ENCODE measurements at places on chromosomes 5 and 9. TPM values are rescaled to one million over a fixed set of nuclear protein-coding genes. Genes with fewer than 3 reads are reported as not detected.

Gene MCC
- 0.39 TPM for total RNA-seq

Gene ABCA2
- total RNA-seq: 27.1 TPM

Gene ACSL6
- 0.03 TPM for total RNA-seq

Gene EXD3
- total RNA-seq: 7.0 TPM

Gene C5orf63
- 4.3 TPM for total RNA-seq

Gene FBXL7
- 1.5 TPM for total RNA-seq

Gene LCN9
- total RNA-seq: not detected

Gene B4GALT1
- 203 TPM for total RNA-seq

Gene TAF11L5
- not detected for total RNA-seq

Gene PCDHB16
- total RNA-seq: 0.06 TPM

Gene FAM153A
- total RNA-seq: not detected

Gene FOXD4L5
- total RNA-seq: not detected

Gene UBE2QL1
- 0.14 TPM for total RNA-seq

Gene WDR5
- 62.8 TPM for total RNA-seq

Gene MELK
- total RNA-seq: 71.3 TPM

Gene SLC34A3
- total RNA-seq: not detected

Gene LRRC70
- 0.25 TPM for total RNA-seq

Gene TMOD1
- 2.9 TPM for total RNA-seq

Gene PCDHGB3
- total RNA-seq: 0.17 TPM

Gene C9orf50
- total RNA-seq: not detected

Gene IRX4
- total RNA-seq: 0.28 TPM

Gene ITGA2
- total RNA-seq: 21.7 TPM

Gene CSF2
- total RNA-seq: 1.7 TPM

Gene BAAT
- total RNA-seq: 0.55 TPM

Gene PLEKHG4B
- total RNA-seq: 1.1 TPM

Gene PPP3R2
- not detected for total RNA-seq

Gene SELENOP
- total RNA-seq: 0.18 TPM

Gene AIF1L
- 1.6 TPM for total RNA-seq

Gene PDZD2
- 0.10 TPM for total RNA-seq

Gene SPATA31C1
- not detected for total RNA-seq

Gene MYMK
- not detected for total RNA-seq

Gene SH3TC2
- total RNA-seq: 0.58 TPM

Gene PCDHA4
- total RNA-seq: 1.5 TPM

Gene OLFM1
- 10.3 TPM for total RNA-seq

Gene SLC24A2
- total RNA-seq: not detected

Gene SPINK13
- total RNA-seq: not detected

Gene TMEM8B
- 3.7 TPM for total RNA-seq

Gene UBE2B
- 77.1 TPM for total RNA-seq

Gene CYSRT1
- total RNA-seq: 2.7 TPM

Gene PDE6A
- 0.13 TPM for total RNA-seq

Gene TLX3
- total RNA-seq: not detected

Gene ZNF367
- total RNA-seq: 4.8 TPM

Gene LEAP2
- 1.6 TPM for total RNA-seq

Gene PRLR
- total RNA-seq: 0.09 TPM

Gene SH3GL2
- 0.09 TPM for total RNA-seq

Gene HTR1A
- not detected for total RNA-seq

Gene RASGRF2
- total RNA-seq: 2.1 TPM

Gene C9orf152
- 0.05 TPM for total RNA-seq

Gene SPDL1
- 79.5 TPM for total RNA-seq

Gene SLC25A2
- total RNA-seq: not detected
